DND-41 (cell line): ENCODE measurements at places on chromosomes 3 and 15.

DNA sequence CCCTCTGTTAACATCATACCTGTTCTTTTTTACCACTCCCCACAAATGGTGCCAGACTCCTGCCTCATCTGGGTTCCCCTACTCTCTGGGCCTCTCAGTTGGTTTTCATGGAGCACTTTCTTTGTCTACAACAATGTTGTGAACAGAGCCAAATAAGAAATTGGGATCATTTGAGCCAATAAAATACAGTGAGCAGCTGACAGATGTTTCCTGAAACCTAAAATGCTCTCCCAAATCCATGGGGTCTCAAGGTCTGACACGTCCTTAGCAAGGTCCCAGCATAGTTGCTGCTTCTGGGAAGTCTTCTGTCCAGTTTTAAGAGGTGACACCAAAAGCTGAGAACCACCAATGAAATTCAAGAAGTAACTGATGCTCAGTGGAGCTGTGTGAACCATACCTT lies 1.7 kb downstream of the NMNAT3 start:
- DNase-seq: no peak

GRCh38 chr15:98767692-98768091 lies 119.4 kb downstream of the IGF1R start:
- no peak for DNase-seq

DNA sequence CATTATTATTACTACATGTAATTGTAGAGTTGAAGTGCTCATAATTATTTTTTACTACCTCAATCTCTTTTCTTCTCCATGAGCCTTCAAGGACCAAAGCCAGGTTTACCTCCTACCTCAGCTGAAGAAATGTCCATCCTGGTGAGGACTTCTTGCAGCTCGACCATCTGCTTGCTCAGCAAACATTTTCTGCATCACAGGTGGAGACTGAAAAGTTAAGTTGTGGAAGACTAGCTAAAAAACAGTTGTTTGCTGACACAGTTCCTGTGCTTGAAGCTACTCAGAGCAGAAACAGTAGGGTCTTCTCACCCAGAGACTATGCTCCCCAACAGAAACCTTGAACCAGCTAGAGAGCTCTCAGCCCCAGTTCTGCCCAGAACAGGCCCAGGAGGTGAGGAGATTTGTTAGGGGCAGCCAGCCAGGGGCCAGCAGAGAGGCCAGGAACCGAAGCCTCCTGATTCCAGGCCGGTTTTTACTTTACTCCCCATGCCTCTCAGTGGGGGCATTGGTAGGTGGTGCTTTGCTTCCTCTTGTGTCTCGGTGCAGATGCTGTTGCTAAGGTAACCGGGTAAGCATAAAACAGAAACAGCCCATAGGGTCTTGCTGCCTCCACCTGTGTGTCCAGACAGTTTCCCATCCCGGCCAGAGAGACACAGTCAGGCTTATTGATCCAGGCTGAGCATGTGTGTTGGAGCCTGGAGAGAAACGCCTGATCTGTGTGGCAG lies 54.9 kb downstream of the CCNL1 start:
- no peak for DNase-seq

- DNase-seq: no peak
Observed at GRCh38 chr3:170997961-170998913, 28.3 kb downstream of the SLC2A2 start.

GRCh38 chr15:81853150-81853748 lies 192.6 kb downstream of the MEX3B start:
- DNase-seq: no peak

GRCh38 chr15:60026555-60026954 lies 22.4 kb downstream of the FOXB1 start:
- DNase-seq: no peak

GRCh38 chr3:130425484-130425883 lies 80.0 kb downstream of the COL6A5 start:
- DNase-seq: no peak

- DNase-seq: no peak
Observed at GRCh38 chr15:67744331-67745072, 80.8 kb upstream of the SKOR1 start.

DNA sequence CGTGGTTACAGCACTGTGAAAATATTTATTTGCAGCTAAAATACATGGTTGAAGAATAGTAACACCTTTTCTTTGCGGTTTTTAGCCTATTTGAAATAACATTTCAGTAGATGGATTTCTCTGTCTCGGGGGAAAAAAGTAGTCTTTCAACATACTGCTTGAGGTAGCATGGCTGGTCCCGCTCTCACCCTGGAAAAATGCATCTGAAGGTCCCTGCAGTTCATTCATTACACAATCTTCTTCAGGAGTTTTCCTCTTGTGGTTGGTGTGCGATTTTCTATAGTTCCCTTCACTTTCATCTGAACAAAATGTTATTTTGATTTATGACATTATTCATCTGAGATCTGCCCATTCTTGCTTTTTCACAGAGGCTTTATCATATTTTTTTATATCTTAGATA lies 75.9 kb downstream of the STRIT1 start:
- DNase-seq: no peak

- DNase-seq: no peak
Observed at GRCh38 chr3:49257187-49257586, 19.8 kb downstream of the C3orf62 start.

- DNase-seq: peak; percentile 23
Observed at GRCh38 chr15:94119298-94119811, 112.0 kb upstream of the MCTP2 start.

GRCh38 chr3:124577494-124578167 lies 152.6 kb upstream of the UMPS start:
- DNase-seq: no peak

DNA sequence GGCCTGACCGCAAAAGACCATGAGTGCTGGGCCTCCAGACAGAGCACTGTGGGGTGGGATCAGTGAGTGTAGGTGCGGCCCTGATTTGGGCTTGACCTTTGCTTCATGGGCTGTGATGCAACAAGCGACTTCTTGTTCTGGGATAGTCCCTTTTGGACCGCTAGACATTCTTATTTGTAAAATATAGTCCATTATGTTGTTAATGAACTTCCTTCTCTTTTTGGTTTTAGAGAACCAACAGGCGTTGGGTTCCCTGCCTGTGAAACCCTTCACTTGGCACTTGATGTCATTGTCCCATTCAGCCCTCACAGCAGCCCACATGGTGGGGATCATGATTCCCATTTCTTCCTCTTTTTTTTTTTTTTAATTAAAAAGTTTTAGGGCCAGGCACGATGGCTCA lies 15.8 kb upstream of the TRH start:
- DNase-seq: no peak

DNA sequence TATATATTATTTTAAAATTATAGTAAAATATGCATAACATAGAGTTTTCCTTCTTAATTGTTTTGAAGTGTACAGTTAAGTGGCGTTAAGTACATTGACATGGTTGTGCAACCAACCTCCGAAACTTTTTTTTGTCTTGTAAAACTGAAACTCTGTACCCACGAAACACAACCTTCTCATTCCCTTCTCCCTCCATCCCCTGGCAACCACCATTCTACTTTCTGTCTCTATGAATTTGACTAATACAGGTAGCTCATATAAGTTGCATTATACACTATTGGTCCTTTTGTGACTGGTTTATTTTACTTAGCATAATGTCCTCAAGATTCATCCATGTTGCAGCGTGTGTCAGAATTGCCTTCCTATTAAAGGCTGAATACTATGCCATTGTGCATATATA lies 179.4 kb downstream of the SATB1 start:
- DNase-seq: no peak

DNA sequence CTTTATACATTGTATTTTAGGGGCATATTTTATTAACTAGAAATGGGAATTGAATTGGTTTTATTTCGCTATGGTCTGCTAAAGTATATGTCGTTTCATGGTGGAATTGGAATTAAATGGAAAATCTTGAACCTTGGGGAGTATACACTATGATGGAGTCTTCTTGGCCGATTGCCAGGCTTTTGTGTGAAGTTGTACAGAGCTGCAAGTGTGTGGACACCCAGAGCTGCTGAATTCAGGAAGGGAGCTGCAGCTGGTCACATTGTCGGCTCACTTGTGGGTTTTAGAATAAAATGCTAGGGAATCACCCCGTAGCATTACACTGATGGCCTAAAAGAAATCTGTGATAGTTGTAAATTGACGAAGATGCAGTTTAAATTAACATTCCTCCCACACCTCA lies 35.1 kb downstream of the USP3 start:
- DNase-seq: no peak

- no peak for DNase-seq
Observed at GRCh38 chr15:71755092-71755970, 55.0 kb upstream of the NR2E3 start.

DNA sequence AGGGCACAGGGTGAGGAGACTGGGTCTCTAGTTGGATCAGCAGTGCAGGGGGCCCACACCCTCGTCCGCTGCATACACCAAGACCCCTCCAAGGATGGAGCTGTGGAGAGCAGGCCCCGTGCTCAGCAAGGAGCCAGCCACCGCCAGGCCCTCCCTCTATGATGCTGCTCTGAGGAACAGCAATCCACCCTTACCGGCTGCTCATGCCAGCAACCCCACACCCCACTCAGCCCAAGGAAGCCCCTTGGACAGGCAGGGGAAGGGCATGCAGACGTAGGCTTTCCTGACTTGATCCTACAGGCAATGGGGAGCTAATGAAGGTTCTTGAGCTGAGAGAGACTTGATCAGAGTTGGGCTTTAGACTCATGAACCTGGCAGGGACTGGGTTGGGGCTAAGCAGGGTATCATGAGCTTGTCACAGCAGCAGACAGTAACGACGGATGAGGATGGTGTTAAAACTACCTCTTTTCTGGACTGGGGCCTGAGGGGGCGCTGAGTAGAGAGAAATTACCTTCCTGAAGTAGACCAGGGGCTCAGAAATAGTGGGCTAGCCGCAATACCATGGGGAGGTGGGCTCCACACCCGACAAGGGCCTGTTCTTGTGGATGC lies 50.5 kb upstream of the FGD5 start:
- DNase-seq: no peak

DNA sequence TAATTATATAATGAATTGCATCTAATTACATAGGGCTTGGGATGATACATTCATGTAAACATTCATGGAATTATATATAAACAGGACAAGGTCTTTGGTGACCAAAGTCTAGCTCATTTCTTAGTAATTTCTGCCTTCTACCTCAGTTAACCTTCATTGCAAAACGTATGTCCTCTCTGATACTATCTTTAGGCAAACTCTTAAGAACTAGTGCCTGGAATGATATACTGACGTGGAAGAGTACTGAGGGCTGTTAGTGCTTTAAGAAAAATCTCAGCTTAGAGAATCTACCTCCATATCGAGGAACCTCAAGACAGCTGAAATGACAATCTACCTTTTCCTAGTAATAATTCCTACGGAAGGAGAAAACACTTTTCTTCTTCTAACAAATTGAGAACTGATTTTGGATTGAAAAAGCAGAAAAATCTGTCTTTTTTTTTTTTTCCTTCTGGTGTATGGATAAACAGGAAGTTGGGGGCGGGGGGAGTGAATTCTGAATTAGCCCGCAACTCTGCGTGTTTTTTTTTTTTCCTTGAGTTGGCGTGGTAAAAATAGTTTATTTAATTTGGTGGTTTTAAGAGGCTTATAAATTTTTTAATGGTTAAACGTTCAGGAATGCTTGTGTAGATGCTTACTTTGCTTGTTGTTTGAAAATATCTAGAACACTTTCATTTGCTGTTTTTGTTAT lies 43.2 kb downstream of the RARB start:
- DNase-seq: no peak

DNA sequence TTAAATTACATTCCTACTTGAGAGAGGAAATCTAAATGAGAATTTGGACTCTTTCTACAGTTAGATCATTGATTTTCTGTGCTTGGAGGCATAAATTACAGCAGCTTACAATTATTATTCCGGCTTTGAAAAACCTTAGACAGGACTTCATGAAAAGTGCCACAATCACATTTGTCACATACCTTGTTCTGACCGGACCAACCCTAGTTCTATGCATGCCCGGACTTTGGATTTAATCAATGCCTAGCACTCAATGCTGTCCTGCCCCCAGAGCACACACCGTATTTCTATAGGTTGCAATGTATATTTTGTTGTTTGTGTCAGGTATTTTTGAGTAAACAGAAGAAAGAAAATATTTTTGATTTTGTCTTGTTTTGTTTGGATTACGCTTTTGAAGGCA lies 424.7 kb upstream of the PDZRN3 start:
- no peak for DNase-seq

GRCh38 chr3:86988235-86988634 lies 2.7 kb downstream of the VGLL3 start:
- no peak for DNase-seq

DNA sequence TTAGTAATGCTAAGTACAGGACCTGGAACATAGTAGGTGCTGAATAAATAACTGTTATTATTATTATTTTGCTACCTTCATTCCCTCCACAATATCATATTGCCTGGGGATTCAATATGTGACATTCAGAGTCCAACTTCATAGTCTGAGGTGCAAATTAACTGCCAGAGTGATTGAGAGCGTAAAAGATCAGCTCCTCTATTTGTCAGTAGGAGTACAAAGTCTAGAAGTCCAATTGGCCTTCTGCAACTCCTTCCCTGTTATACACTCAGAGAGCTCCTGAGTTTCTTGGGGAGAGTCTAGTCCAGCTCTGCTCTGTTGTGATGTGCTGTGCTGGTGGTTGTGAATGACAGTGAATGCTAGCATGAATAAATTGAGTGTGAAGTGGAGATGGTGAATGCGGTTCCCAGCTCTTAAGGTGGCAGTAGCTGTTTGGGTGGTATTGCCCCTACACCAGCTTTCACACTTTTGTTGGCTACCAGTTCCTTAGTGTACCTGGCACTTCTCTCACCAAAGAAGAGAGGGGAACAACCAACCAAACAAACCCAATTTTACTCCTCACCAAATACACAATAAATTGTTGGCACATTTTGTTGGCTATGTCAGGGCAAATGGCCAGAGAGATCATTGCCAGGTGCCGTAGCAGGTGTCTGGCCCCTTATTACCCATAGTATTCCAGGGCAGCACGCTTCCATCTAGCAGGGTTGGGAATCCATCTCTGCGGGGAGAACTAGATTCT lies 270.1 kb upstream of the TBL1XR1 start:
- no peak for DNase-seq

DNA sequence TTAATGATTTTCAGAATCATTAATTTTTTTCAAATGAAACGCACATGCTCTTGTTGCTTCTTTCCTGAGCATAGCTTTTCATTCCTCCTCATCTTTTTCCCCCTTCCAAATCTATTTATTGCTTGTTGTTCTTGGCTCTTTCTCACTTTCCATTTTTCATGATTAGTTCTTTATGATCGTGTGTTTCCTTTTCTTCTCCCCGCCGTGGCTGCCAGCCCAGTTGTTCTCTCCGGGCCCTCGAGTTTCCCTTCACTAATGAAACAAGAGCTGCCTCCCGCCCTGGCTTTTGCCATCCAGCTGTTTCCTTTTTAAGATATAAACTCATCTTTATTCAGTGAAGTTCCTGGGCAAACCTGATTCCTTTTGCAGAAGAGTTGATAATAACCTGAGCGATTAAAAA lies 170.2 kb upstream of the NR2F2 start:
- no peak for DNase-seq

GRCh38 chr3:3288255-3288654 lies 108.8 kb upstream of the CRBN start:
- no peak for DNase-seq
